ENCODE measurements at places on chromosomes 5 and 9. TPM values are rescaled to one million over a fixed set of nuclear protein-coding genes. Genes with fewer than 3 reads are reported as not detected.

The CDC14B gene
- total RNA-seq: 0.37 TPM

The ERGIC1 gene
- total RNA-seq: 52.7 TPM

The GRM6 gene
- total RNA-seq: not detected

The TSSK1B gene
- total RNA-seq: not detected

The SPATA6L gene
- 0.29 TPM for total RNA-seq

The GARIN3 gene
- total RNA-seq: not detected

The DRD1 gene
- not detected for total RNA-seq

The SPATA31A3 gene
- total RNA-seq: not detected

The PCDHA8 gene
- not detected for total RNA-seq

The NUTM2F gene
- total RNA-seq: not detected

The HSPB3 gene
- not detected for total RNA-seq

The CCL21 gene
- not detected for total RNA-seq

The PDGFRB gene
- total RNA-seq: 47.0 TPM

Measured in activated CD8-positive, alpha-beta T cell treated with anti-CD3 and anti-CD28 coated beads, Interleukin-2, amount 10 ng/mL, durations not matched to agents 7 days and 5 days (primary cell).